ENCODE measurements at places on chromosomes 5 and 9. TPM values are rescaled to one million over a fixed set of nuclear protein-coding genes. Genes with fewer than 3 reads are reported as not detected.

Gene CANX
- total RNA-seq: 390 TPM

Gene IFNA21
- total RNA-seq: not detected

Gene F2RL1
- 265 TPM for total RNA-seq

Gene IFNB1
- not detected for total RNA-seq

Gene C7
- total RNA-seq: not detected

Gene STOML2
- total RNA-seq: 267 TPM

Gene OBP2B
- not detected for total RNA-seq

Gene IL9
- not detected for total RNA-seq

Gene OLFM1
- 8.5 TPM for total RNA-seq

Gene ERBIN
- total RNA-seq: 24.9 TPM

Gene NOXA1
- total RNA-seq: 1.5 TPM

Gene SARDH
- total RNA-seq: 0.07 TPM

Gene KIF4B
- total RNA-seq: not detected

Gene DAPK1
- total RNA-seq: 20.1 TPM

Gene ZSWIM6
- 5.2 TPM for total RNA-seq

Gene C9orf152
- total RNA-seq: 0.07 TPM

Gene PRSS3
- total RNA-seq: 12.6 TPM

Gene PAPPA
- total RNA-seq: 30.6 TPM

Gene SLC2A6
- 21.4 TPM for total RNA-seq

All from A549 treated with Mapracorat at 1 μM for 4 hours (cell line).